ENCODE measurements at places on chromosomes 11 and 22.

DNA sequence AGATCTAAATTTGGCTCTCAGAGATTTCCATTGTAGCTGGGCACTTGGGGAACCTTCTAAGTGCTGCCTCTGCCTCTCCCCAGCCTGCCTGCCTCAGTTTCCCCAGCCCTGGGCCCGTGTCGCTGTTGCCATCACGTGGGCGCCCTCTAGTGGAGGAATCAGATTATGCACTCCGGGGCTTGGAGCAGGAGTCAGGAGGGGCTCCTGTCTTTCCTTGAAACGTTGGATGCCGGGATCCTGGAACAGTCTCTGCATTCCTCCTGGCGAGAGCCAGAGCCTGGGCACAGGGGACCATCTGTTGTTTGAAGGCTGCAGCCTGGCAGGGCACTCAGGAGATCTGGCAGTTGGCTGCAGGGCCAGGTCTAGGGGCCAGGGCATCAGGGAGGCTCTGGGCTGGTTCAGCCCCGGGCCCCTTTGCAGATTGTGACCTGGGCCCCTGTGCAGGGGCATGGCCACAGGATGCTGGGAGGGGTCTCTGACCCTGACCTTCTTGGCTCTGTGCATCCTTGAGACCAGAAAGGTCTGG, 71.6 kb downstream of the LRP5 start:
- DNase-seq = peak; percentile 79

- DNase-seq = peak; percentile 66
Observed at GRCh38 chr11:69157156-69157821, 1.6 kb downstream of the SMIM38 start.

- DNase-seq = no peak
Observed at GRCh38 chr22:32643246-32643645, 158.3 kb upstream of the TIMP3 start.

GRCh38 chr11:87769661-87770060, 405.6 kb downstream of the RAB38 start:
- no peak for DNase-seq

- peak; percentile 84 for DNase-seq
Observed at GRCh38 chr22:30005213-30005857, 74.9 kb upstream of the HORMAD2 start.

DNA sequence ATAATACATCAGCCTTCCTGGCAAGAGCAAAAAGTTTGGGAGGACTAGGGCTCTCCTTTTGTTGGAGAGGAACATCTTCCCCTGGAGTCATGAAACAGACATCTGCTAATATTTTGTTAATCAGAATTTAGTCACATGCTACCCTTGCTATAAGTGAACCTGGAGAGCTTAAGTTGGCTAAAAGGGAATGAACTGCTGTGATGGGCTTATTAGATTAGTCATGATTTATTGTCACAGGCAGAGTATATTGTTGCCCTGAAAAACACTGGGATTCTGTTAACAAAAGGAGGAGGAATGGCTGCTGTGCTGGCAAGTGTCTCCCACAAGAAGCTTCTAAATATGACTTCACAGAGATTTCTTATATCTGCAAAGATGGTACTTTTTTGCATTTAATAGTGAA, 16.0 kb downstream of the TCP11L1 start:
- no peak for DNase-seq

DNA sequence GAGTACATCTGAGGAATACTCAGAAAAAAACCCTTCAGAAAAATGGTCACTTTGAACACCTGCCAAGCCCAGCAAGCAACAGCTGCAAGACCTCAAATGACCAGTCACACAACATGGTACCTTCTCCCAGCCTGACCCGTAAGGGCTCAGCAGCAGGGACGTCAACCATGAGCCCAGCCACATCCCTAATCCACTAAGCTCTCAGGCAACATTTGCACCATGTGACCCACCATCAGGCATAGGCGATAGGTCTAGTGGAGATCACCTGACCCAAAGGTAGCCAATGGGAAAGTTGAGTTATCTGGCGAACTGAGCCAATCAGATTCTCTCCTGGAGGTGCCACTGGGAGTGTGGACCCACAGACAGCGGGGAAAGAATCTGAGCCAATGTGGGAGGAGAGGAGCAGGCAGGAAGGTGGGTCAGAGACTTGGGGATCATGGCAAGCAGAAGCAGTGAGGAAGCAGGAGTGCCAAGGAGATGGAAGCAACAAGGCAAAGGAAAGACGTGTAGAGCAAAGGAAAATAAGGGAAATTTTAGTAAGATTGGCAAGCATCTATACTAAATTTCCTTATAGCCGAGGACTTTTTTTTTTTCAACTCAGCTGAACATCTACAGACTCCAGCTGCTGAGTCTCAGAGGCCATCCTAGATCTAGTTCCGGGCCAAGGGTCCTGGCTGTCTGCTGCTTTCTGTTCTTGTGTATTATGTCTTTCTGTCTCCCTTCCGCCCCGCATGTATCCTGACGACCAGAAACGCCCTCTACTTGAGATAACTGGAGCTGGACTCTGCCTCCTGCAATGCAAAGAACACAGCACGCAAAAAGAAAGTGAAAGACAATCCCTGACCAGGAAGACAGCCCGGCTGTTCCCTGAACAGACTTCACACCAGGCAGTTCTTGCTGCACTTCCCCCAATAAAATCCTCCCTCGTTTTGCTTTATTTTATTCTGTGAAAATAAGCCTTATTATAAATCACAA, 11.0 kb upstream of the PLAAT2 start:
- peak; percentile 40 for DNase-seq

DNA sequence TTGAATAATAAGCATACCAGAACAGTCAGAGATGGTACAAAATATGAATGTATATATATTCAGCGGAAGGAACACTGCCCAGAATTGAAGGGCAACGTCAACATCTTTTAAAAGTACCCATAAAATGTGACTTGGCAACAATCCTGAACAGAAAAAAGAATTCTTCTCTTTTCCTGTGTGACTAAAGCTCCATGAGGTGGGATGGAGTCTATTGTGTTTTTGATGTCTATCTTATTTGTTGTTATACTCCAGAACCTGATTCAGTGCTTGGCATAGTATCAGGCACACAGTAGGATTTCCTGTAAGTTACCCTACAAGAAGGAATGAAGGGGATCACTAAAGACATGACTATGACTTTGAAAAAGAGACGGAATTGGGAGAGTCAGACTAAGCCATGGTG, 10.3 kb downstream of the LDLRAD3 start:
- no peak for DNase-seq

DNA sequence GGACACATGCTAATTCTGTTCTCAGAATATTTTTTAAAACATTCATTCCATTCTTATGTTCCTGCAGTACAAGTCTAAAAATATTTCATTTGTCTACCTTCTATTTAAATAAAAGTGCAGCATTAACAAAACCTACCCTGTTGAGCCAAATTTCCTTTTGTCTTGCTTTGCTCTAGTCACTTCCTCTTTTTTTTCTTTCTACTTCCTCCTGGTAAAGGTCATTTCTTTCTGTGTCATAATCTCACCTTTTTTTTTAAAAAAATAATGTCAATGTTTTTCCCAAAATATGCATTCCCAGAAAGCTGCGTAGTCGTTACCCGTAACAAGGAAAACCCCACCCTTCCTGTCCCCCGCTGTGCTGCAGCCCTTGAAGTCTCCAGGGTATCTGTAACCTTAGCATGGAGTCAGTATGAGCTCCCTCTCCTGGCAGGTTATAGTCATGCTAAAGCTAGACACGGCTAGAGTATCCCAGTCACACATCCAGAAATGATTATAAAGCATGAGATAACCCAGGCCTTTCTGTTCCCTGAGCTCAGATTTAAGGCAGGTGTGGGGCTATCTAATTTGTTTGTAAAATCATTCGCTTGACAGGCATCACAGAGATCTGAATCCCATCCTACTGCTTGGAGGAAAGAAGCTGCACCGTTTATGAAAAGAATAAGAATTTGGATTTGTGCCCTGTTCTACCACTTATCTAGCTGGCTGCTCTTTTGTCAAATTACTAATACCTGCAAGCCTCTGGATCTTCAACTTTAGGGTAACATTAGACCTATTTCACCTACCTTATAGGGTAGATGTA, 51.1 kb upstream of the EED start:
- peak; percentile 57 for DNase-seq

GRCh38 chr22:50213263-50213662, 12.5 kb downstream of the SELENOO start:
- DNase-seq = no peak

DNA sequence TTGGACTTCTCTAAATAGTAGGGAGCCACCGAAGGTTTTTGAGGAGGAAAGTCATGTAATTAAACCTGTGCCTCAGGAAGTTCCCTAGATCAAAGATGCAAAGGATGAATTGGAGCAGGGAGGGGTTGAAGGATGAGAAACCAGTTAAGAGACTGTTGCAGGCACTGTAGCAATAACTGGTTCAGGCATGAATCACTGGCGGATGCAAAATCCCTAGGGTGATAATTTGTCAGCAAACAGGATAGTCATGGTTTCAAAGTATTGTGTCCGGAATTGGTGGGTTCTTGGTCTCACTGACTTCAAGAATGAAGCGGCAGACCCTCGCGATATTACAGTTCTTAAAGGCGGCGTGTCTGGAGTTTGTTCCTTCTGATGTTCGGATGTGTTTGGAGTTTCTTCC, 19.9 kb downstream of the TRIOBP start:
- DNase-seq = no peak

DNA sequence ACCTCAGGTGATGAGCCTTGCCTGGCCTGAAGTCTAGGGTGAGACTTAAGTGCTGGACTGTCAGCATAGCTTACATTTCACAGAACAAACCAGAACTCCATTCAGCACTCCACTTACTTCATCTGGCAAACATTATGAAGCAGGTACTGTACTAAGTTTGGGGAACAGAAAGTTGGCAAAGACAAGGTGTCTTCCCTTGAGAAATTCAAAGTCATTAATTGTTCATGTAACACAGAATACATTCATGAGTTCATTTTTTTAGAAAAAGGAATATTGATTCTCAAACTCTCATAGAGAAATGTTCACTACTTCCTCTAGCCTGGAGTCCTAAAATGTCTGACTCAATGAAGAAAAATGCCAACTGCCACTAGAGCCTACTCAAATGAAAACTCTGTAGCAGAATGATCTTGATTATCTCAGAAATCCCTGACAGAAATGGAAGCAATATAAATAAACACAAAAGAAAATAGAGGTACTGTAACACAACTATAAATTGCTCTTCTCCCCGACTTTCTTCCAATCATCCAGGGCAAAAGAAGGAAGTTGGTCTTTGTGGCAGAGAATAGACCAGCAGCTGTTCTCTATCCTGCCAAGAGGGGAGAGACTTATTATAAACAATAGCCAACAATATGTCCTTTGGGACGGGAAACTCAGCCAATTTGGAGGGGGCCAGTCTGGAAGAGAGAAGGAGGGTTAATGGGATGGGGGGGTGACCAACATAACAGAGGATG, 129.2 kb upstream of the MTMR2 start:
- no peak for DNase-seq

DNA sequence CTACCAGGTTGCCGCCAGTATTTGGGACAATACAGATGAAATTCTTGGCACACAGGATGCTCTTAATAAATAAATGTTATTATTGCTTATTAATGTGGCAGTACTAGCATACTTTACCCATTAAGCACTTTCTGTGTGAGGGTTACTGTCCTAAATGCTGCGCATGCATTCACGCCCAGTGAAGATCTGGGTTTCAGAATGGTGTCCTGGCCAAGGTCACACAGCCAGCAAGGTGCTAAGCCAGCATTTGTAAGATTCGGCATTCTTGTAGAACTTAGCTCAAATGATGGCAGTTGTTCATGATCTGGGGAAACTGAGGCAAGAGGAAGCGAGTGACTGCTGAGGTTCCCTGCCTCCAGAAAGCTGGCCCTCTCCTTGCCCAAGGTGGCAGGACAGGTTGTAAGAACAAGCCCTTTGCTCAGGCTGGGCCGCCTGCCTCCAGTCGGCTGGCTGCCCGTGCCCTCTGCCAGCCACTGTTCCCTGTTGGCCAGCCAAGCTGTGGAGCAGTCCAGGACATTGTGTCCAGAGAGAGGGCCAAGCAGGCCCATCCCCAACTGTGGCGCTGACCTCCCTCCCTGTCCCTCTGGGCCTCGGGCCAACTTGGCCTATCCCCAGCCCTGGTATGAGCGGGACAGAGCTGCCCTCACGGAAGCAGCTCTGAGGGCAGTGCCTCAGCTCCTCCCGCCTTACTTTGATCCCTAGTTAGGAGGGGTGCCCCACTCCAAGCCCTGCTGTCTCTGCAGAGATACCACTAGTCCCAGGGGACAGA, 28.8 kb downstream of the TOB2 start:
- no peak for DNase-seq

DNA sequence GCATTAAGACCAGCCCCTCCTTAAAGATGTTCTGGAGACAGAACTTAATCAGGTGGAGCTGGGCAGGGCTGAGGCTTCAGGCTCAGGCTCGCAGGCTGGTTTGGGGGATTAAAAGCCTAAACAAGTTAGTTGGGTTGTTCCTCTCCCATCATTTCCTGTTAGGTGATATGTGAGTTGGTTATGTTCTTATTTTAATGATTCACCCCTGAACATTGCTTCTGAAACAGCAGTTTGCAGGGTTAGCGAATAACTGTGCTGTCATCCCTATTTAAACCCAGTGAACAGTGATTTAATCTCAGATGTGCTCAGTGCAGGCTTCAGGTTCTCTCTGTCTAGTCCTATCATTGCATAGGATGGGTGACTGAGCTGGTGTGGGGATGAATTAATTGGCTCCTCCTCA, 47.4 kb upstream of the BIRC3 start:
- no peak for DNase-seq

DNA sequence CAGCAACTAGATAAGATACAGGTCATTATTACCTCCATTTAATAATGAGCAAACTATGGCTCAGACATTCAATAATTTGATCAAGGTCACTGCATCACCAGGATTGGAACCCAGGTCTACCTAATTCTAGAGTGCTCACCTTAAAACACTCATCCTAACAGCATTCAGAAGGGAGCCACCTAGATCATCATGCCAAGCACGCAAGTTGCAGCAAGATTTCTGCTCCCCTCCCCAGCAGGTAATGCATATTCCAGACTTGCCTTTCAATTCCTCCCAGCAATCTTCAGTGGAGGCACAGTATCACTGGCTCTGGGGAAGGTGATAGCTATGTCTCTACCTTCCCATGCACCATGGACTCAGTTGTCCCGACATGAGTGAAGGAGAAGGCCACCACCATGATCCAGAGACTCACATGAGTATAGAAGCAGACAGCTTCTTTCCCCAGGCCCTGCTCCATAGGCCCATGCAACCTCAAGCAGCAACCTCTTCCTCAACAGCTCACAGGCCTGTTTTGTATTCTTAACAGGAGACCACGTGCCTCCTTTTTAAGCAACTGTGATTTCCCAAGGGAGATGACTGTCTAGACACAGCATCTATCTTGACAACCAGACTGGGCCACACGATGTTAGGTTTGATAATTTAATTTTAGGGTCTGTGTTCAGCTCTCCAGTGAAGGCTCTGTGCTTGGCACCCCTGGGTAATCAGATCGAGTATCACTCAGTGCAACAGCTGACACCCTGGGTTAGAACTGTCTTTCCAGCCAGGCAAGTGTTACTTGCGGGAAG, 36.4 kb downstream of the RAB30 start:
- no peak for DNase-seq

GRCh38 chr22:45526768-45527360, 24.2 kb downstream of the FBLN1 start:
- no peak for DNase-seq

- DNase-seq = no peak
Observed at GRCh38 chr22:25545146-25545545, 19.3 kb upstream of the GRK3 start.
